ENCODE measurements at places on chromosomes 12 and 14. TPM values are rescaled to one million over a fixed set of nuclear protein-coding genes. Genes with fewer than 3 reads are reported as not detected.

DNA sequence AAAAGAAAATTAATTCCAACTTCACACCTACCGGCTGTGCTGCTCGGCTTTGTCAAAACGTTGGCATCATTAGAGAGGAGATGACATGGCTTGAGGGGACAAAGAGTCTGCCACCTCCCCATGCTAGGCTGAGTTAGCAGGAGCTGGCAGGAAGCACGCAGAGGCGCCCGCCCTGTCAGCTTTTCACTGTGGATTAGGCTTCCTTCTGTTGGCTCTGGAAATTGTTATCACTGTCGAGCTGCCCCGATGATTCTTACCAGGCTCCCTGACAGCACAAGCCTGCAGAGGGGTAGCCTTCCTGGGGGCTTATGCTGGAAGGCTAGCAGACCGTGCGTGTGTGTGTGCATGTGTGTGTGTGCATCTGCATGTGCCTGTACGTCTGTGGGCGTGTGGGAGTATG is 490.9 kb upstream of the TBX3 start:
- DNase-seq, result no peak

DNA sequence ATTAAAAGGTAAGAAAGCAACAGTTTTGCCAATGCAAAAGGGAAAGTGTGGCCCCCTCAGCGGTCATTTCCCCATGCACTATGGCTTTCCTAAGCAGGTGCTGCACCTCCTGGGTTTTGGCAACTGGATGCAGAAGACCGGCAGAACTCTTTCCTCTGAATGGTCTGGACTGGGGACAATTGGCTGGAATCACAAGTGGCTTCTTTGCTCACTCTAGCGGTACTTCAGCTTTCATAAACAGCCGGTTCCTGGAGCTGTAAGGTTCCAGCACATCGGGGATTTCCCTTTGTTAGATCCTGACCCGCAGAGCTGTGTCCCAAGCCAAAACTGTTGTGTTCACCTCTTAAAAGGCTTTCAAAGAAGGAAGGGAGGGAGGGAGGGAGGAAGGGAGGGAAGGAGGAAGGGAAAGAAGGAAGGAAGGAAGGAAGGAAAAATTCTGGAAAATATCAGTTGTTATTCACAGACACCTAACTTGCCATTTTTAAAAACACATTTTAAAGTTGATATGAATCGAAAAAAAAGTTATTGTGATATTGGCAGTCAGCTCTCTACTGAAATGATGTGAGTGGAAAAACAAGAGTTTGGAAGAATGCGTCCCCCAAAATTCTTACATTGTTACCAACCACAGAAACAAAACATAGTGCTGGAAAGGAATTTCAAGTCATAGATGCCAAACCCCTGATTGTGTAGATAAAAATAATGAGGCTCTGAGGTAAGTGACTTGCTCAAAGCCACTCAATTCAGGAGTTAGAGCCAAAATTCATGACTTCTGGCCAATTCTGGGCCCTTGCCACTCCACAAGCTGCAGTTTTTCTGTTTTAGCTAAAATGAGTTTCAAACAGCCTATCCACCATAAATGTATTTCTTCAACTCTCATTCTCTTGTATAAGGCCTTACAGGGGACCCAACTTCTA is 220.6 kb upstream of the HMGA2 start:
- DNase-seq, result no peak

GALNT4 gene
- total RNA-seq, result 16.6 TPM

- DNase-seq, result no peak
These were observed 39.4 kb upstream of the TEX22 start for GRCh38 chr14:105358943-105359342.

DNA sequence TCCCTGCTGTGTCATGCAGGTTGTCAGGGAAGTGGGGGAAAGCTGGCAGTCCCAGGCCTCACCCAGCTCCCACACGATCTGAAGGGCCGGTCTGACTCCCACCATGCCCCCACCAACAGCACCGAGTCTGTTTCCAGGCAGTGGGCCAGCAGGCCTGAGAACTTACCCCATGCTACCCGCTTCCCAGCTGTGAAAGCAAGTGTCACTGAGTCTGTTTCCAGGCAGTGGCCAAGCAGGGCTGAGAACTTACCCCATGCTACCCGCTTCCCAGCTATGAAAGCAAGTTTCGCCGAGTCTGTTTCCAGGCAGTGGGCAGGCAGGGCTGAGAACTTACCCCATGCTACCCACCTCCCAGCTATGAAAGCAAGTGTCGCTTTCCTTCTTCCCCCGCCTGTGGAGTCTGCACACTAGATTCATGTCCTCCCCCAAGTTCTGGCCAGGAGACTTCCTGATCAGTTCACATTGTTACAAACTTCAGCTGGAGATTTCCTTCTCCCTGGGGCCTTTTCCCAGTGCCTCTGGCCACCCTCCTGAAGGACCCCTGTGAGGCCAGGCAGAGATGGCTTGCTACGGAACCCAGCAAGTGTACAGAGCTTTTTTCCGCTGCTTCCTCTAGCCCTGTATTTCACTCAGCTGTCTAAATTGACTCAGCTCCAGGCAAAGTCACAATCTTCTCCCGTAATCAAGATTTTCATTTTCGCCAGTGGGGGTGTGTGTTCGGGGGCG is 435.4 kb downstream of the TMTC2 start:
- no peak for DNase-seq

- no peak for DNase-seq
These were observed 1.5 kb upstream of the GPX2 start for GRCh38 chr14:64944041-64944440.

- DNase-seq, result no peak
These were observed 109.7 kb downstream of the CHST11 start for GRCh38 chr12:104566244-104566993.

All from activated CD8-positive, alpha-beta T cell treated with anti-CD3 and anti-CD28 coated beads, Interleukin-2, amount 10 ng/mL, durations not matched to agents 7 days and 5 days (primary cell).